Immature natural killer cell (primary cell): ENCODE measurements at places on chromosomes 2 and 18. TPM values are rescaled to one million over a fixed set of nuclear protein-coding genes. Genes with fewer than 3 reads are reported as not detected.

The DUSP2 gene
- 555 TPM for polyA plus RNA-seq

The CNDP1 gene
- not detected for polyA plus RNA-seq

The MFSD6 gene
- 7.3 TPM for polyA plus RNA-seq

The FIGLA gene
- not detected for polyA plus RNA-seq

The CNTNAP5 gene
- polyA plus RNA-seq: not detected
